ENCODE measurements at places on chromosomes 11 and 22.

DNA sequence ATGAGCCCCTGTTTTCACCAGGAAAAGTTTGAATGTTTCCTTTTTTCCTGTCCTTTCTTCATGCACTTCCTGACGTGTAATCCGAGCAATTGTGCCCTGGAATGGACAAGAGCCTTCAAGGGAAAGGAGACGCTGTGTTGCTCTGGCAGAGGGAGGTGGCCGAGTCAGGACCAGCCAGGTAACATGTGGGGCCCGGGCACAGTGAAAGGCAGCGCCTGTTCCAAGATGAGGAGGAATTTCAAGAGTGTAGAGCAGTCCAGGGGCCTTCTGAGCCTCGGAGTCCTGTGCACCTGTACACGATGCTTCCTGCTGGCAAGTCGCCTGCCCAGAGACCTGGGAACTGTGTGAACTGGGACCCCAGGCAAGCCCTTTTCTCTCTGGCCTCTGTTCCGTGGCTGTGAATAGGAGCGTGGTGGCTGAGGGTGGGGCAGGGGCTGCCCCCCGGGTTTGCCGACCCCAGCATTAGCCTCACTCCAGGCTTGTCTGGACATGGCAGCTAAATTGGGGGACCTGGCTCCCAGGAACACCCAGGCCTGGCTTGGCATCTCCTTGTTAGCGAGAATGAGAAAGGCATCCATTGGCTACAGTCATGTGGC, 92.0 kb downstream of the MYEOV start:
- no peak for DNase-seq

GRCh38 chr22:19065929-19066328, 56.3 kb downstream of the DGCR2 start:
- DNase-seq: no peak

DNA sequence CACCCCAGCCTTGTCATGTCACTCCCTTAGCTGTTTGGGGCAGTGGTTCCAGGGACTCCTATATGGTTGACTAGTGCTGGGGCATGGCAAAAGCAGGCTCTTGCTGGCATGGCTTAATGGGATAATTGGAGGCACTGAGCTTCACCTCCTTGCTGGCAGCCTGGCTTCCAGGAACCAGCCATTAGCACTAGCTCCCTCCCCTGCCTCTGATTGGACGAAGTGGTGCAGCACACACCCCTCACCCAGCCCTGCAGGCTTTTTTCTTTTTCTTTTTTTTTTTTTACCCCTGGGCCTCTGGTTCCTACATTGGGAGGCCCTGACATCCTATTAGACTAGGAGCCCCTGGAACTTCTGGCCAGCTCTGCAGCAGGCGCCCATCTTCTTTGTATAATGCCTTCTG, 18.6 kb downstream of the PHLDB1 start:
- no peak for DNase-seq

DNA sequence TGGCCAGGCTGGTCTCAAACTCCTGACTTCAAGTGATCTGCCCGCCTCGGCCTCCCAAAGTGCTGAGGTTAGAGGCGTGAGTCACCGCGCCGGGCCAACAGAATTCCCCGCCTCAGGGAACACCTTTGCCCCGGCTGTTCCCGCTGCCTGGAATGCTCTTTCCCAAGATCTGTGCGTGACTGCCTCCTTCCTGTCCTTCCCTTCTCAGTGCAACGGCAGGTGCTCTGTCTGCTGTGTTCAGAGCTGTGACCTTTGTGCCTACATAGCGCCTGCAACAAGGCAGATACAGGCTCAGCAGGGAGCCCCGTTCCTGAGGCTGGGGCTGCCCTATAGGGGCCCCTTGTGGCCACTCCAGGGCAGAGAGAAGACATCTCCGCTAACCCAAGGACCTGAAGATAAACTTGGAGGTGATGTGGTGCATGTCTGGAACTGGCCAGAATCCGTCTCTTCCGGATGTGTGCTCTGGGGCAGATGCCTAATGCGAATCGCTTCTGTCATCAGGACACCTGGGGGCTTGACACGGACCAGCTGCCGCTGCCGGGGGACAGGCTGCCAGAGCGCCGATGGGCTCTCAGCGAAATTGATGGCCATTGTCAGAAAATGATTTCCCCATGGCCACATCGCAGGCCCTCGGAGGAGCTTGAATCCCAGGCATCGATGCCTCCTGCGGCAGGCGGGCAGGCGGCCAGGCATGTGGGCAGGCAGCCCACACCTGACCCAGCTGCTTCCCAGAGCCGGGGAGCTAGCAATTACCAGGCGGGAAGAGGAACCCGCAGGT, 43.5 kb upstream of the TCF20 start:
- peak; percentile 78 for DNase-seq

GRCh38 chr11:15716550-15716949, 601.8 kb downstream of the INSC start:
- DNase-seq: no peak
